ENCODE measurements at places on chromosomes 6 and 20. TPM values are rescaled to one million over a fixed set of nuclear protein-coding genes. Genes with fewer than 3 reads are reported as not detected.

- H3K4me3 ChIP-seq = no peak overlapping the region
- no peak for DNase-seq
- no peaks in the 10 kb centered on the region for H3K4me1 ChIP-seq
- no peaks in the 10 kb centered on the region for H3K27me3 ChIP-seq
Observed at GRCh38 chr6:72132851-72133250, 246.5 kb downstream of the RIMS1 start.

GRCh38 chr6:39800034-39801032 lies 8.2 kb downstream of the DAAM2 start:
- DNase-seq = no peak
- no peak overlapping the region for H3K27ac ChIP-seq
- peaks cover 3% of the 10 kb centered on the region for H3K4me1 ChIP-seq
- no peak overlapping the region for H3K4me3 ChIP-seq

GRCh38 chr6:126175251-126175650 lies 164.7 kb upstream of the CENPW start:
- H3K4me3 ChIP-seq = no peak overlapping the region
- no peaks in the 10 kb centered on the region for H3K27me3 ChIP-seq
- no peak for DNase-seq
- no peaks in the 10 kb centered on the region for H3K36me3 ChIP-seq

DNA sequence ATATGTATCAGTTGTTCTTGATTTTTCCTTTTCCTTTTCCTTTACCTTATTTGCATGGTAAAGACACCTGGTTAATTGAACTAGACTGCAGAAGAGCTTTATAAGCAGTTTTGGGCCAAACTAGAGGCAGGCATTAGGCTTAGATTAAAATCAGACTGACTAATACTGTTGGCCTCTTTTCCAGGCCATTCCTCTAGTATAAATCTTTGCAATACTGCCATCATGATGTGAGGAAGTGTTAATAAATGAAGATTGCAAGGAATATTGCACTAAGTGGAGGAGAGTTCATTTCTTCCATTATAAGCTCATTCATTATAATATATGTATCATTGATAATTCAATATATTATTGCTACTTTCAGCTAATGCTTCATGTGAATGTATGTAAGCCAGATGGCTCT lies 163.8 kb downstream of the MMUT start:
- no peaks in the 10 kb centered on the region for H3K27me3 ChIP-seq
- no peak overlapping the region for H3K27ac ChIP-seq
- H3K4me3 ChIP-seq = no peak overlapping the region
- no peak for DNase-seq

GRCh38 chr6:138465007-138465645 lies 34.2 kb downstream of the NHSL1 start:
- H3K4me1 ChIP-seq = no peaks in the 10 kb centered on the region
- no peak overlapping the region for H3K4me3 ChIP-seq
- no peaks in the 10 kb centered on the region for H3K36me3 ChIP-seq
- H3K27ac ChIP-seq = no peak overlapping the region

DNA sequence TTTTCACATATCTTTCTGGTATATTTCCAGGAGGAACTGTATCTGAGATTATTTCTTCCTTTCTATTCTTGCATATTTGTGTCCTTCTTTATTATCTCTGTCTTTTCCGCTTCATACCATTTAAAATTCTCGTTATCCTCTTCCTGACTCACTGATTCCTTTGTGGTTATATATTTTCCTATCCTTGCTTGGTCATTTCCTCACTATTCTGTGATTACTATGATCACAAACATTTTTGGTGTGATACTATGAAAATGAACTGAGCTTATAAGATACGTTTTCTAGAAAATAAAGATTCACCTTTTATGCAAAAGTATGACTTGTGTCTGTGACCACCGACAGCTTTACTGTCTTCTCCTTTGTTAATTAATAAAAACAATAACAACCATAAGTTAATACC lies 26.5 kb upstream of the MYCT1 start:
- H3K27ac ChIP-seq = no peak overlapping the region
- H3K4me1 ChIP-seq = no peaks in the 10 kb centered on the region
- DNase-seq = no peak

GRCh38 chr6:166417285-166417691 lies 34.5 kb upstream of the MPC1 start:
- no peaks in the 10 kb centered on the region for H3K27me3 ChIP-seq
- peaks cover 8% of the 10 kb centered on the region for H3K4me1 ChIP-seq
- H3K27ac ChIP-seq = no peak overlapping the region
- no peaks in the 10 kb centered on the region for H3K36me3 ChIP-seq

DNA sequence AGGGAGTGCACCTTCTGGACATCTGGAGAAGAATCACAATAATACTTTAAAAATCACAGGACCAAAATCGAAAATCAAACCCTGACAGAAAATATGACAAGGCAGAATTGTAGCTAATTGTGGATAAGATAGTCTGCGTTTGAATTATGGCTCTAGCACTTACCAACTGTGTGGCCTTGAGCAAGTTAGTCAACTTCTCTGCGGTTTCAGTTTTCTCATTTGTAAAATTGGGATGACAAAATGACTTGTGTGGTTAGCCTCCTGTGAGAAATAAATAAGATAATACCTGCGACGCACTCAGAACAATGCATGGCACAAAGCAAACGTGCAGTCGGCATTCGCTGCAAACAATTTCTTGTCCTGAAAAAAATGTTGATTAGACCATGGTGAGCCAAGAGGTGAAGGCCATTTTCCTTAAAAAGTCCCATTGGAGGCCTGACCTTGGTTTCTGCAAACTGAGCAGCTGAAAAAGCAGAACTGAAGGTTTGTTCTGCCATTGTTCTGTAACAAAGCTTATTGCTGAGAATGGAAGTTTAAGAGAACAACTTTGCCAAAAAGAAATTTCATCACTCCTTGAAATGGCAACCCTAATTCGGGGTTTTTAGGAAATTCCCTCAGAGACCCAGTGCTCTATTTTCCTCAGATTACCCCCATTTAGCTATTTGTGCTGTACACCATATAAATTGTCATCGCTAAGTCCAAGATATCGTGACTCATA lies 266.3 kb downstream of the ERMARD start:
- H3K4me1 ChIP-seq = no peaks in the 10 kb centered on the region
- H3K4me3 ChIP-seq = no peak overlapping the region
- H3K27ac ChIP-seq = no peak overlapping the region
- H3K27me3 ChIP-seq = no peaks in the 10 kb centered on the region

DNA sequence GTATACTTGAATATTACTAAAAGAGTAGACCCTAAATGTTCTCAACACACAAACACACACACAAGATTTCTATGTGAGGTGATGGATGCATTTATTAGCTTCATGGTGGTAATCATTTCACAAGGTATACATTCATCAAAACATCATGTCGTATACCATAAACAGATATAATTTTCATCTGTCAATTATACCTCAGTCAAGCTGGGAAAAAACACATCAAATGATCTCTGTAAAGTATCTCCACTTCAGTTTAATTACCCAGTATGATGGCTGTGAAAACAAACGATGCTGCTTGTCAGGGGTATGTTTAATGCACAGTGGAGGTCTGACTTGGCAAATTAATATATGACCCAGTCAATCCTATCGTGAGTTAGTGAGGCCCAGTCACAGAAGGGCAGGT lies 157.2 kb downstream of the MTFR2 start:
- no peak overlapping the region for H3K27ac ChIP-seq
- DNase-seq = no peak
- H3K27me3 ChIP-seq = no peaks in the 10 kb centered on the region

The PTCHD4 gene
- total RNA-seq = not detected

The BANF2 gene
- not detected for total RNA-seq

The OR2J3 gene
- total RNA-seq = not detected

The TPBG gene
- total RNA-seq = not detected

Data from Karpas-422 (cell line).